ENCODE measurements at places on chromosomes 2 and 18.
A peak's percentile ranks its signal among the peaks of the same experiment; 100 is the strongest.

GRCh38 chr2:137675584-137676327 lies 288.5 kb upstream of the HNMT start:
- no peak for DNase-seq

GRCh38 chr18:13525381-13526029 lies 200.9 kb downstream of the FAM210A start:
- no peak for DNase-seq

GRCh38 chr2:223959688-223960087 lies 2.4 kb downstream of the MRPL44 start:
- no peak for DNase-seq

GRCh38 chr2:172996387-172996961 lies 79.2 kb upstream of the MAP3K20 start:
- DNase-seq = no peak

- no peak for DNase-seq
These were observed 201.7 kb downstream of the MREG start for GRCh38 chr2:215811409-215812345.

GRCh38 chr18:42131066-42131929 lies 176.3 kb downstream of the PIK3C3 start:
- DNase-seq = no peak

DNA sequence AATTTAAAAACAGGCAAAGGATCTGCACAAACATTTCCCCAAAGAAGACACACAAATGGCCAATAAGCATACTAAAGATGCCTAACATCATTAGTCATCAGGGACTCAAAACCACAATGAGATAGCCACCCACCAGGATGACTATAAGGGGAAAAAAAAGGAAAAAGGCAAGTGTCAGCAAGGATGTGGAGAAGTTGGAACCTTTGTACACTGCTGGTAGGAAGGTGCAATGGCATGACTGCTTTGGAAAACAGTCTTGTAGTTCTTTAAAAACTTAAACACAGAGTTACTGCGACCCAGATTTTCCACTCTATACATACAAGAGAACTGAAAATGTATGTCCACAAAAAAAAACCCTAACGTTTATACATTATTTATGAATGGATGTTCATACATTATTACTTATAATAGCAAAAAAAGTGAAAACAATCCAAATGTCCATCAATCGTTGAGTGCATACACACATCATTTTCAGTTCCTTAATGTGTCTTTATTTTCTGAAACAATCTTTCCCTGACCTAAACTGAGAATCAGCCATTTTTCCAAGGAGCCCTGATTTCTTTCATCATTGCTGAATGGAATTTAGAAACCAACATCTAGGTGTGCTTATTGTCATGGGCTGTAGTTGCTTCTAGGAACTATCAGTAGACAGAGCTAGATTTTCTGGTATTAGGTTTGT lies 64.7 kb upstream of the TLK1 start:
- no peak for DNase-seq

GRCh38 chr2:68466778-68467076 lies 367 bp downstream of the FBXO48 start:
- DNase-seq = no peak

DNA sequence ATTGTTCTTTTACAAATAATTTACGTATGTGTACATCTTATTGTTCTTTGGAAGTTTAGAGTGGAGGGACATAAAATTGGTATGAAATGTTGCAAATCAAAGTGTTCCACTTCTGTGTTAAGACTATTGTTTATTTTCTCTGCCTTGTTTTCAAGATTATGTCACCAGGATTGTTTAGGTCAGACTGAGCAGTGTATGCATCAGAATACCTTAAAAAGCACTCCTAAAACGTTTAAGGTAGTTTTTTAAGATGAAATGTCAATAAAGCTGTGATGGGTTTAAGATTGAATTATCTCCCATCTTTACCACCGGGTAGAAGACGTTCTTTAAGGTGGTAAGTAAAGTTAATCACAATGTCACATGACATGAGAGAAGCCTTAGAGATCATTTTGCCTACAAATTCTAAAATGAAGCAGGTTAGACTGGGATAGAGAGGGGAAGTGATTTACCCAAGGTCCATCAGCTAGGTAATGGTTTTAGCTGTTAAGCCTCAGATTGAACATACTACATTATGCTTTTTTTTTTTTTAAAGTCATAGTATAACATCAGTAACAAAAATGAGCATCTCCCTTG lies 10.6 kb downstream of the VAPA start:
- DNase-seq = no peak

- DNase-seq = no peak
These were observed 32.0 kb upstream of the AGAP1 start for GRCh38 chr2:235461763-235462414.

DNA sequence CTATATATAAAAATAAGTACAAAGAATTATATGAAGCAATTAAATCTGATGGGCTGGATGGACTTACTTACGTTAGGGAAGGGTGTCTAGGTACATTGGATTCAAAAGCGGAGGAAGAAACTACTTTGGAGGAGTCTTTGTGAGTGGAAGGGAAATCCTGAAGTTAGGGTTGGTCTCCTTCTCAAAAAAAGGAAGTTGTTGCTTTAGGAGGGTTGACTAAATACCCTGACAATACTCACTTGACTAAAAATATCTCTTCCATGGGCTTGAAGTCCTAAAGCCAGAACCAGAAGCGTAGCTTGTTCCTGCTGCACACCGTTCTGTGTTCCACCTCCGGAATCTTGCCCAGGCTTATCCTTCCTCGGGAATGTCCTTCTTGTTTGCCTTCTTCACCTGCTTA lies 143.3 kb upstream of the ZEB2 start:
- DNase-seq = no peak

DNA sequence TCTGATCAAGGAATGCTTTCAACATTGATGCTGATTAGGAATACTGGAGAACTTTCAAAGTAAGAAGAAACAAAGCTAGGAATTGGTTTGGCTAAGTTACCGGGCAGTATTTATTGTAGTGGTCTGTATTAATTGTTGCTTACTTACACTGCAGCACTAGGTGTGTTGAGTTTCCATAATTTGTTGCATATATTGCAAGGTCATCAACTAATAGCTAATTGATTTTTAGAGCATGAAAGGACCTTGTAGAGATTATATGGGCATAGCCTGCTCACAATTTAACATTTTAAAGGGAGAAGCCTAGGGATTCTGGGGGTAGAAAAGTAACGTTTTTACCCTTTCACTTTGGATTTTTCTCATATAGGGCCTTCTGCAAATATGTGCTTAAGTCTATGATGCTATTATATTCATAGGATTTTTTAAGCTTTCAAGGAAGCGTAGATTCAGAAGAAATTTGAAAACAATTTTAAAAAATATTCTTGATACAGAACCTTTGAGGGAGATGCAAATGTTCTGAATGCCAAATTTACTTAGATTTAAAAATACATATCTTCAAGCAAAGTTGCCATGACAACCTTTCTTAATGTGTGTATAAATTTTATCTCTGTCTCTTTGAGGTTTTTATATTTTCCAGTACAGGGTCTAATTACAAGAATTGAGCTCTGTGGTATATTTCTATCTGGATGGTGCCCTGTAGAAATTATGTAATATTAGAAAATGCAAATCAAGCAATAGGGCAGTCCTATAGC lies 17.3 kb upstream of the ABI2 start:
- no peak for DNase-seq

DNA sequence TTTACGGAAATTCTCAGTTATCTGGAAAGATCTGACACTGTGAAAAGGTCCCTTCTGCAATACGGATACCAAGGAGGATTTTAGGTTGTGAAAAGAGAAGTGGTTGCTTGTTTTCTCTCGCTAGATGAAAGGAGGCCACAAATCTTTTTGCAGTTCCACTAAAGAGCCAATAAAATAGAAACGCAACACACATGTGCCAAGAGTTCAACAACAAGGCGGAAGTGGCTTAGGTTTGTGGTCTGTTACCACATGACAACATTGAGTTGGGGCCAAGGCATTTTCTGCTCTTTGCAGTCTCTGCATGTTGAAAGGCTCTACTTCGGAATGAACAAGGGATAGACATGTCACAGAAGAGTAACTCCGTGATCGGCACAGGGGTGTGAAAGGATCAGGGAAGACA lies 115.7 kb upstream of the OSR1 start:
- peak; percentile 2 for DNase-seq

GRCh38 chr2:172084395-172084644 lies 987 bp upstream of the DLX1 start:
- DNase-seq = no peak

DNA sequence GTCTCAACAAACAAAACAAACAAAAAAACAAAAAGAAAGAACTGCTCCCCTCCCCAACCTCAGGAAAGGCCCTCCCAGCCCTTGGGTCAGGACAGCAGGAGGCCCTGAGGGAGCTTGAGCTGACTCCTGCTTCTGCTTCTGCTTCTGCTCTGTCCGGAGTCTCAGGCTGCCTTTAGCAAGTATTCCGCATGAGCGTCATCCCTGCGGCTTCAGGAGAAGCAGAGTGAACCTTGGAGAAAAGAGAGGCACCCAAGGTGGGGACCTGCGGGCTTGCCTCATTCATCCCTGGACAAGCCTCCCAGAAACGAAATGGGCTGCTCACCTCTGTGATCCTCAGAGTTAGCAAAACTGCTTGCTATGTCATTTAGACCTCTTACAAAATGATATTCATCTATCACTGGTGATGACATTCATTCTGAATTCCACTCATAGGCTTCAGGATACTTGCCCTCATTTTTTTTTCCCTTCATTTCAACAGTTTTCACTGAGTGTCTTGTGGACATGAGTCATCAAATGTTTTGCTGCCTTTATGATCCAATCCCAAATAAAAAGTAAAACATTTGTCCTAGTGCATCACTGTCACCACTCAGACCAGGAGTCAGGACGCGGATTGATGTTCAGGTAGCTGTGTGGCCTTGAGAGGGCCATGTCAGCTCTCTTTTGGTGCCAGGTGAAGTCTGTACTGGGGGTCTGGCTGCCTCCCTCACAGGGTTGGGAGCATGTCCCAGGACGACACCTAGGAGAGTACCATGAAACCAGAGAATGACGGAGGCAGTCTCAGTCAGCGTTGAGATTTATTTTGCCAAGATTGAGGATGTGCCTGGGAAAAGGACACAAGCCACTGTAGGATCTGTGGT lies 51.7 kb downstream of the IMPA2 start:
- no peak for DNase-seq

- no peak for DNase-seq
These were observed 43.8 kb upstream of the PEX13 start for GRCh38 chr2:60973705-60974104.

DNA sequence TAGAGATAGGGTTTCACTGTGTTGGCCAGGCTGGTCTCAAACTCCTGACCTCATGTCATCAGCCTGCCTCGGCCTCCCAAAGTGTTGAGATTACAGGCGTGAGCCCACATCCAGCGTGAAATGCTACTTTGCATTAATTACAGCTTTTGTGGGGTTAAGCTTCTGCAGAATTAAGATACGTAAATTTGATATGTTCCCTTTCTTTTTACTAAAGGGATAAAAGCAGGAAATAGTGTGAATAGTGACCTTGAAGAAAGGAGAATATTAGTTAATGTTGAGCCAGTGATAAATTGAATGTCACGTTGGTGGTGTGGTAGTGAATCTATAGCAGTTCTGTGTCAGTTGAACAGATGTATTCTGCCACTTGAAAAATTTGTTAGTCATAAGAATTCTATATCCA lies 16.9 kb downstream of the SMCHD1 start:
- no peak for DNase-seq

DNA sequence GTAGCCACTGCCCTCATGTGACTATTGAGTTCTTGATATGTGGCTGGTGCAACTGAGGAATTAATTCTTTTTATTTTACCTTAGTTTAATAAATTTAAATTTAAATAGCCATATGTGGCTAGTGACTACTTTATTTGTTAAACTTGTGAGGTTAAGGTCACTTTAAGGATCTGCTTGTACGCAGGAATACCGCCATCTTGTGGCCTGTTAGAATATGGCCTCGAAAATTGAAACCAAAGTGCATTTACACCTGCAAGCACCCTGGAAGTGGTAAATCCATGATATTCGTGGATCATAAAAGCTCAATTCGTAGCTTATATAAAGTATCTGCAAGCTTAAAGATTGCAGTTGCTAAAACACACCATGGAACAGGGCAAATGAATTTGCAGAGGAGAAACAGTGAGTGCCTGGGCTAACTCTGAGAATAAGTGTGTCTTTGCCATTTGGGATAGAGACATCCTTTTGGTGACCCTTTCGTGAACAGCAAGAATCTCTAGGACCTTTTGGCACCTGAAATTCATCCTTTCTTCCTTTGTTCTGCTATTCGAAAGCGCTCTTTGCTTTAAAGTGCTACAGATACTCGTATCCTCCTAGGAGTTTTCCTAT lies 59.9 kb upstream of the REG3A start:
- no peak for DNase-seq

- DNase-seq = no peak
These were observed 43.4 kb upstream of the MTCL1 start for GRCh38 chr18:8661754-8662559.

DNA sequence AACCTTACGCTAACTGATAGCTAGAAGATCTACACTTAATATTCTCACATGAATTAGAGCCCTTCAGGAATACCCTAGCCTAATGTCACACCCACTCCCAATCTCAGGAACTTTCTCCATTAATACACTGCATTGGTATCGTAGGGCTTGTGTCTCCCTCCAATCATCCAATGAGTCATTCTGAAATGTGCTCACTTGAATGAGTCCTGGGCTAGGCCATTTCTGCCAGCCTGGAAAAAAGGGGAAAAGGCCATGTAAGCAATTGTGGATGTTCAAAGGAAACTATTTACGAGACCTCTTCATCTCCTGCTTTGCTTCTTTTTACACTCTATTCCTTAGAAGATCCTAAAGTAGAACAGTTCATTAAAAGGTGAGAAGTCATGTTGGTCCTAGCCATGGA lies 18.8 kb downstream of the ZEB2 start:
- no peak for DNase-seq

DNA sequence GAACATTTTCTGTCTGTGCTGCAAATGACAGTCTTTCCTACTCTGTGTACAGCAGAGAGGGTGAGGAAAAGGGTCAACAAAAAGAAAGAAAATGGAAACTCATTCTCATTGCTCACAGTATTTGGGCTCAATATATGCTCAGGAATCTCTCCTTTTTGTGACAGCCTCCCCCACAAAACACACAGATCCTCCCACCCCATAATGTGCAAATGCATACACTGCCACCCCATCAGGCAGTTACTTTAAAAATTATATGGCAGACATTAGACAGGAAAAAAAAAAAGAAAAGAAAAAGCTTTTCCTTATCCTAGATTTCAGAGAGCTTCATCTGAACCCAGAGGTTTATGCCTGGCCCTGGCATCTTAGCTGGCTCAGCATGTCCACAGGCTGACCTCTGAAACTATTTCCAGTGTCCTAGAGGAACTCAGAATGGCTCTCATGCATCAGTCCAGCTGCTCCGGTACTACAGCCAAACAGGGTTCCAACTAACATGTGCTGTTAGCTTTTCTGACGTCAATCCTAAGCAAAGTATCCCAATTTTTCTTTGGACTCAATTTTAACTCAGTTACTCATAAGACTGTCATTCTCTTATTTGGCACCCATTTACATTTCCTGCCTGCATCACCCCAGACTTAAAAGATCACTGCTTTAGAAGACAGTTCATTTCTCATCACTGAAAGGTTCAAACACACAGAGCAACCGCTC lies 105.9 kb downstream of the RBMS1 start:
- DNase-seq = no peak

Data from stimulated activated CD4-positive, alpha-beta T cell treated with anti-CD3 and anti-CD28 coated beads, Interleukin-2, amount 100 ng/mL, for 4 hours (primary cell).